DMS153 (cell line): ENCODE measurements at places on chromosomes 4 and X.

GRCh38 chrX:47540754-47541538 is 20.1 kb upstream of the ARAF start:
- peak; percentile 83 for DNase-seq

DNA sequence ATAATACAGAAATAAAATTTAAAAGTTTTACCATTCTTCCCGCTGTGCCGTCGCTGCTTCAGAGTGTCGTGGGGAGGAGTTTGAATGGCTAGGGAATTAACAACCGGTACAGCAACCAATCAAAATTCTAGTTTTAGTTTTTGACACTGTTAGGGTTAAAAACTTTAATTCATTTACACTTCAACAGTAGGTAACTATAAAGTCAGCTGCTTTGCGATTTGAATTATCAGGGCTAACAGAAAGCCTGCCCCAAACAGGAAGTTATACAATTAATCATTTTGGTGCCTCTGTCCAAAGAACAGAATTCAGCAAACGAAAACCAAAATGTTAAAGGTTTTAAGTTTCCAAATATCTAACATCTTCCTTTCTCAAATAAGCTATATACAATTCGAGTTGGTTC is 2.3 kb downstream of the HNRNPD start:
- DNase-seq = no peak

- DNase-seq = no peak
Observed at GRCh38 chr4:61336916-61337315, 136.8 kb downstream of the ADGRL3 start.

DNA sequence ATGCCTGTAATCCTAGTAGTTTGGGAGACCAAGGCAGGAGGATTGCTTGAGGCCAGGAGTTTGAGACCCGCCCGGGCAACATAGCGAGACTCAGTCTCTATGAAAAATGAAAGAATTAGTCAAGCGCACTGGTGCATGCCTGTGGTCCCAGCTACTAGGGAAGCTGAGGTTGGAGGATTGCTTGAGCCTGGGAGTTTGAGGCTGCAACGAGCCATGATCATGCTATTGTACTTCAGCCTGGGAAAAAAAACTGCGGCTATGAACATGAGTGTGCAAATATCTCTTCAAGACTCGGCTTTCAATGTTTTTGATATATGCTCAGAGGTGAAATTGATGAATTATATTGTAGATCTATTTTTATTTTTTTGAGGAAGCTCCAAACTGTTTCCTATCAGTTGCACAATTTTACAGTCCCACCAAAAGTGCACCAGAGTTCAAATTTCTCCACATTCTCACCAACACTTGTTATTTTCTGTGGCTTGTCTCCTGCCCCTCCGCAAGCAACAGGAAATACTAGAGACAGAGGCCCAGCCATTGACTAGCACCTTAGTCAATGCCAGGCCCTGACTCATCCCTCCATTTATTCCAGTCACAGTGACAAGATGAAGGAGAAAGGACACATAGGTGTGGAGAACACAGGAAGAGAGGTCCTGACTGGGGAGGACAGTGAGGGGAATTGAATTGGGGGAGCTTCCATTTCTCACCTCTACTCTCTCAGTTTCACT is 33.1 kb upstream of the ZNF41 start:
- DNase-seq = no peak

DNA sequence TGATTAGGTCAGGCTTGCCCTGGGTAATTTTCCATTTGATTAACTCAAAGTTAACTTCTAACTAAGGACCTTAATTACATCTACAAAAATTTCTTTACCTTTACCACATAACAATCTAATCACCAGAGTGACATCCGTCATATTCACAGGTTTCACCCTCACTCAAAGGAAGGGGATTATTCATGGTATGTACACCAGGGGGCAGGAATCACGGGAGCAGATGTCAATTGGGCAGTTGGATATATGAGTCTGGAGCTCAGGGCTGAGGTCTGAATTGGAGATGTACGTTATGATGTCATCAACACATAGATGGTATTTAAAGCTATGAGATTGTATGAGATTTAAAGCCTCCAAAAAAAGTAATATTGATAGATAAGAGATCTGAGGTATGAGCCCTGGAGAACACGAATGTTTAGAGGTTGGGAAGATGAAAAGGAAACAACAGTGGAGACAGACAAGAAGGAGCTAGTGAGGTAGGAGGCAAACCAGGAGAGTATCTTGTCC is 52.9 kb downstream of the PGRMC1 start:
- DNase-seq = no peak

GRCh38 chr4:135197641-135198040 is 996.1 kb upstream of the PABPC4L start:
- no peak for DNase-seq

DNA sequence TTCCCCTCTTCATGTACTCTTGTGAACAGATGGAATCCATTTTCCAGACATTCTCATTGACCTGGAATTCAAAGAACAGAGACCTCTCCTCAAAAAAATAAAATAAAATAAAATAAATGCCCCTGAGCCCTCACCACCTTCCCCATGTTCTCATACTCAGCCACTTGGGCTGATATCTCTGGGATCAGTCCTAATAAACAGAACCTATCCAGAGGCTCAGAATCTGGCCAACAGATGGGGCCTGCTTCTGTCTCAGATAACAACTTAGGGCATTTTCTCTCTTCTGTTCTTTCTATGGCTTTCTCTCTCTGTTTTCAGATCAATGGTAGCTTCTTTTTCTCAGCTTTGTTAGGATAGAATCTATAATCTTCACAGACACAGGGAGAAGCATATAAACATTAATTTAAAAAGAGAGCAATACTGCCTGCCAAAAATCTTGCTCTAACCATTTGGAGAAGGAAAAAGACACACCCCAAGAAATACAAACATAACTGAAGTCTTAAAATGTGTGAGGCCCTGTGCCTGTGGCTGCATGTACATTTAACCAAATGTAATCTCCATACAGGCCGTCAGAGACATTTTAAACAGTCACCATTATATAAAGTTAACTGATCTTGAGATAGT is 907.1 kb downstream of the FAT4 start:
- DNase-seq = no peak

DNA sequence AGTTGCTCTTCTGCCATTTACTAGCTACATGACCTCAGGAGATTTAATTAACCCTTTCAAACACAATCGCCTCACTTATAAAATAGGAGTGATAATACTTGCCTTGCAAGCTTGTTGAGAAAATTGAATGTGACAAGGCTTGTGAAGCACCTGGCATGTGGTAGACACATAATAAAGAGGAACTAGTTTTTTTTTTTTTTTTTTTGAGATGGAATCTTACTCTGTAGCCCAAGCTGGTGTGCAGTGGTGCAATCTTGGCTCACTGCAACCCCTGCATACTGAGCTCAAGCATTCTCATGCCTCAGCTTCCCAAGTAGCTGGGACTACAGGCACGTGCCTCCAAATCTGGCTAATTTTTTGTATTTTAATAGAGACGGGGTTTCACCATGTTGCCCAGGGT is 73.7 kb upstream of the STIM2 start:
- no peak for DNase-seq

- peak; percentile 61 for DNase-seq
Observed at GRCh38 chr4:113049421-113050370, at the start of gene ANK2. Gene ANK2, plus strand, starts transcription at chr4:113049653. Its CDS starts 76 bp downstream, at chr4:113049729.

GRCh38 chrX:70878902-70879301 is 29.6 kb downstream of the TEX11 start:
- DNase-seq = no peak

DNA sequence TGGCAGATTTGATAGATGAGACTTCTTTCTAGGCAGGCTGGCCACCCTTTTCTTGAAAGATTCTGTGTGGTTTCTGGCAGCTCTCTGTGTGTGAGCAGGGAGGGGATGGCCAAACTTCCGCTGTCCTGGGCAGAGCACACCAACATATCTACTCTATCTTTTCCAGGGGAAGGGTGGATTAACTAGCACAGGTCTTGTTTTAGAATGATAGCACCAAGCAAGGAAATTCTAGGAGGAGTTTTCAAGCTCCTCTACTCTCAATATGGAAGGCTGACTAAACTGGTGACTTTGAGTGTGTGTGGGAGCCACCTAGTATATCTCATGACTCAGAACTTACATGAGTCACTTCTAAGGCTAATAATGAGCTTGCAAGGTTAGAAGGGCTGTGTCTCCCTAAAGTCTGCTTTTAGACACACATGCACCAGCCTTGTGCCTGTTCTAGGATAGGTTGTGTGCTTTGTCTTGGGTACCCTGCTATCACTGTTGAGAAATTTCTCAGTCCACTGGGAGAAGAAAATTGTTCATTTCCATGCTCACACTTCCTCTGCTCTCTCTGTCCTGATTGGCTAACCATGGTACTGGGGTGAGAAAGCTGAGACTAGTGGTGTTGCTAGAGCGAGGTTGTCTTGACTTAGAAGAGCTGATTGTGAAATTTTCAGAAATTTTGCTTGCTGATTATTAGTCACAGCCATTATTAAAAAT is 72.9 kb downstream of the YIPF6 start:
- no peak for DNase-seq

DNA sequence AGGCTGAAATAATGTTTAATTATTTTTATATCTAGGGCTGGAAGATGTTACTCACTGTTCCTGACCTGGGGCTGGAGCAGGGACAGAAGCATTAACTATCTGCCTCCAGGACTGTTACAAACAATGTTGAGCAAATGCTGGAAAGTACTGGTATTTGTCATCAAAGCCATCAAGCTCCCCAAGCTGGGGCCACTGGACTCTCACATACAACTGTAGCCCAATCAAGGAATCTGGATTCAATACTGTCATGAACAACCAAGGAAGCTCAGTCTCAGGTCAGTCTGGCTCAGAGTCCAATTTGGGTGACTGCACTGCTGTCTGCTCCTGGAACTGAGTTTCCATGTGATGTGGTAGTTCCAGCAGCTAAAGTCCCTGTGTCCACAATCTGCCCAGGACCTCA is 50.4 kb downstream of the APOO start:
- no peak for DNase-seq

GRCh38 chr4:146638786-146639505 is at the start of gene POU4F2:
Gene POU4F2, plus strand, starts transcription at chr4:146638893. Its CDS starts 248 bp downstream, at chr4:146639141.
- no peak for DNase-seq

DNA sequence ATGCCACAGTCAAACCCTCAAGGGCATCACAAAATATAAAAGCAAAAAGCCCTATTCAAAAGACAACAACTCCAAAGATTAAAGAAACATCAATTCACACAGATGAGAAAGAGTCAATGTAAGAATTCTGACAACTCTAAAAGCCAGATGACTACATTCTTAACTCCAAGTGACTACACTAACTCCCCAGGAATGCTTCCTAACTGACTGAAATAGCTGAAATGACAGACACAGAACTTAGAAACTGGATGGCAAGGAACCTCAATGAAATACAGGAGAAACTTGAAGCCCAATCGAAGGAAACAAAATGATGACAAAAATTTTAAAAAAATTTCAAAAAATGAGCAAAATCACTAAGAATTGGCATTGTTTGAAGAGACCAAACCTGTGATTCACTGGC is 1047.6 kb upstream of the PCDH10 start:
- DNase-seq = no peak

- no peak for DNase-seq
Observed at GRCh38 chrX:50450324-50450723, 20.3 kb downstream of the DGKK start.

- DNase-seq = no peak
Observed at GRCh38 chrX:10157543-10157942, 768 bp downstream of the CLCN4 start.

DNA sequence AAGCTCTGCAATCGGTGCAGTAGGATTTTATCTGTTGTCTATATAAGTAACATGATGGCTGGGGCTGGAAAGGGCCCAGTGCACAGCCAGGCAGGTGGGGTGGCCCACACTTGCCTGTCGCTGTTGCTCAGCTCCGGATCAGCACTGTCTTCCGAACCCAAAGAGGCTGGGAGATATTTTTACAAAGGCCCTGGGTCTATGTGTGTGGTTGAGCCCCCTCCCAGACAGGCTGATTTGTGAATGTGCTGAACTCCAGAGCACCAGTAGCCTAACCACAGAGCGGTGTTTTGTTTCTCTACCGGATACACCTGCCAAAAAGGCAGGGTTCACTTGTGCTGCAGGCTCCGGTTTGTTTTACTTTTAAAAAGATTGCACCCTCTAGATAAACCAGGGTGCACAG is 33.5 kb upstream of the CHRNA9 start:
- DNase-seq = no peak

- no peak for DNase-seq
Observed at GRCh38 chr4:68077737-68078136, 51.9 kb downstream of the TMPRSS11F start.

DNA sequence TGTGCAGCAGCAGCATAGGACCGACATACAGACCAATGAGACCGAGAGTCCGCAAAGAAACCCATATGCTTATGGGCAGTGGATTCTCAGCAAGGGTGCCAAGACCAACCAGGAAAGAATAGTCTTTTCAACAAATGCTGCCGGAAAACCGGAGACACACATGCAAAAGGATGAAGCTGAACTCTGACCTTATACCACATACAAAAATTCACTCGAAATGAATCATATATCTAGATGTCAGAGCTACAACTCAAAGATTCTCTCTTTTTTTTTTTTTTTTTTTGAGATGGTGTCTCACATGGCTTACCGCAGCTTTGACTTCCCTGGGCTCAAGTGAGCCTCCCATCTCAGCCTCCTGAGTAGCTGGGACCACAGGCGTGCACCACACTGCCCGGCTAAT is 16.0 kb upstream of the MXD4 start:
- DNase-seq = no peak

DNA sequence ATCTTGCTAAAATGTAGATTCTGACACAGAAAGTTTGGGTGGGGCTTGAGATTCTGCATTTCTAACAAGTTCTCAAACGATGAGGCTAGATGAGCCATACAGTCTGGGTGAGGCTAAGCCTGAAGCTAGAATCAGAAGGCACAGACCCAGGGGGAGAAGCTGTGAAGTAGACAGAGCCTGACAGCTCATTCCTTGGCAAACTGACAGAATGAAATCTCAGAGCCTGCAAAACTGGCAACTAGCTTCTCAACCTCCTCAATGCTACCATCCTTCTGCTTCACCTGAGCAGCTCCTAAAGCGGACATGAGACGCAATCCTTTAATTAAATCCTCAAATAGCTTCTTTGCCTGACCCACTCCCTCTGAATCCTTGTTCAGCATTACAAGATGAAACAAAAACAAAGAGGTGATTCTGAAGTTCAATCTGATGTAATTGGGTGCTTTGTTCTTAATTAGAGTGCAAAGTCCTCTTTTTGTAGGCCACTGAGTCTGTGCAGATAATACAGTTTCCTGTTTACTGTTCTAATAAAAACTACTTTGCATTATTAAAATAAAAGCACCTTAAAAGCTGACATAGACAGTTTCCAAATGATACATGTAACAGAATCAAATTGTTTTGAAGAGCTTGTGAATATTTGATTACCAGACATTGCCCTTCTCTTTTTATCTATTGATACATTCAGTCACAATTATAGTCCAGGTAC is 71.0 kb upstream of the BMP2K start:
- DNase-seq = no peak

- DNase-seq = no peak
Observed at GRCh38 chr4:41977709-41978108, 3.8 kb upstream of the DCAF4L1 start.

GRCh38 chr4:147580396-147580795 is 36.8 kb upstream of the TMEM184C start:
- no peak for DNase-seq
